ENCODE measurements at places on chromosomes 12 and 14.

DNA sequence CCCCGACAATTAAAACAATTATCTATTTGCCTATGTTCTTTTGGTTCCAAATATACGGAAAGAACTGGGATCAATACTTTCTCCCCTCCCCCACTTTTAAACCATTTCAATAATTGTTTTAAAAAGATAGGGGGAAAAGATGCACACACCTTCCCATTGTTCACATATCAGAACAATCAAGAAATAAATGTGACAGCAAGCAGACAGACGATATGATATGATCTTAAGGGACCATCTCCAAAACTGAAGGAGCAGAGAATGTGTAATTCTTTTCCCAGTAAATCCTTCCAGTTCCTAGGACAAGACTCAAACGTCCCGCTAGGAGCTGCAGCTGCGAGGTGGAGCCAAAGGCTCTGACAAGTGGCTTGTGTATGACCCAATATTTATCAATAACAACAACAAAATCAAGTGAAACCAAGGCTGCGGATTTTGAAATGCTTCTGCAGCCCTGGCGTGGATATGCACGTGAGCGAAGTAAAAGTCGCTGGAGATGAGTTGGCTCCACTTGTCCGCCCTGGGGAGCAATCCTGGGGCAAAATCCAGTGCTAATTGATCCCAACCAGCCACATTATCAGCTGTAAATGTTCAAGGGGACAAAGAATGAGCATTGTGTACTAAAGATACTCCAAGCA, 8.2 kb upstream of the FOXG1 start:
- DNase-seq: no peak

DNA sequence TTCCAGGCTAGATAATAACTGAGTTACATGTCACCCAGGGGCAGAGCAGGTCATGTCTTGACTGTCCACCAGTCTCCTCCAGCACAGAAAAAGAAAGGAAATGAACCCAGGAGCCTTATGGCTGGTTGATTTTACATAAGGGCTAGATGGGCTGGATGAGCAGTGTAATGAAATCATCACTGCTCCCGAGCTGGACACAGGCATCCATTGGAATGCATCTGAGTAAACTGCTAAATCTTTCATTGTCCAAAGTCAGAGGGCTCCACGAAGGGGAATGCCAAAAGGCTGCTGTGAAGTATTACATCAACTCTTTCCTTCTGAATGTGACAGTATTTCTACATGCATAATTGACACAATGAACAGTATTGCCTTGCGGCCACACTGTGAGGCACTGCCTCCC, 30.1 kb upstream of the TSPAN11 start:
- DNase-seq: peak; percentile 10

DNA sequence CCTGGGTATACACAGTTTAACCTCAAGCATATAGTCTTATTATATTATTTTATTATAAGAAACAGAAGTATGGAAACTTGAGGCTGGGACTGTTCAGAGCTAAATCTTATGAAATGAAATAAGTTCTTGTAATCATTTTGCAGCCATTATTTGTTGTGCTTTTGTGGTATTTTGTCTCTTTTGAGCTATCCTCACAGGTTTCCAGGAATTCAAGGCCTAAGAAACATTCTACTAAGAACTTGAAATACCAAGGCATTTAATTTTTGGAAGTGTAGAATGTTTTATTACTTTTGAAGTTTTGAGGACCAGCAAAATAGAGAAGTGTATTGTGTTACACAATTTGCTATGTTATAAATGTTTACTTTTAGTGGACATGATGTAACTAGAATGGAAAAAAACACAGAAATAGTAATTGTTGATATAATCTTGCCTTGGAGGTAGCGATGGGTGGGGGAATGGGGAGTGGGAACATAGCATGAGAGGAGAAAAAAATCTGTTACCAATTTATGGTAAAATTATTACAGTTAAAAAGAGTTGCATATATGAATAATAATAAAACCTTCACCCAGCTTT, 81.7 kb downstream of the CRADD start:
- DNase-seq: no peak

- peak; percentile 97 for DNase-seq
Observed at GRCh38 chr12:65602610-65603295, 221.5 kb upstream of the HMGA2 start.

GRCh38 chr12:122545855-122546254, 18.8 kb downstream of the KNTC1 start:
- no peak for DNase-seq

DNA sequence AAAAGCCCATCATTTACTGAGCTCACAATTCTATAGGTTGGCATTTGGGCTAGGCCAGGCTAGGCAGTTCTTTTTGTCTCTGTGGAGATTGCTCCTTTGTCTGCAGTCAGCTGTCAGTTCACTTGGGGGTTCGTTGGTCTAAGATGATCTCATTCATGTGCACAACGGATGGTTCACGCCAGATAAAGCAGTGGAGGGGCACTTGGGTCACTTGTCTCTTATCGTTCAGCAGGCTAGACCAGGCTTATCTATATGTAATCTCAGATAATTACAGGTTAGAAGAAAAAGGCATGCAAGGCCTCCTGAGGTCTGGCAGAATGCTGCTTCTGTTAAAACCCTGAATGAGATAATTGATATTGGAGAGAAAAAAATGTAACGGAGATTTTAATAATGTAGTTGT, 119.0 kb upstream of the ATP2B1 start:
- no peak for DNase-seq

- DNase-seq: no peak
Observed at GRCh38 chr12:128621304-128621703, 202.5 kb downstream of the SLC15A4 start.

DNA sequence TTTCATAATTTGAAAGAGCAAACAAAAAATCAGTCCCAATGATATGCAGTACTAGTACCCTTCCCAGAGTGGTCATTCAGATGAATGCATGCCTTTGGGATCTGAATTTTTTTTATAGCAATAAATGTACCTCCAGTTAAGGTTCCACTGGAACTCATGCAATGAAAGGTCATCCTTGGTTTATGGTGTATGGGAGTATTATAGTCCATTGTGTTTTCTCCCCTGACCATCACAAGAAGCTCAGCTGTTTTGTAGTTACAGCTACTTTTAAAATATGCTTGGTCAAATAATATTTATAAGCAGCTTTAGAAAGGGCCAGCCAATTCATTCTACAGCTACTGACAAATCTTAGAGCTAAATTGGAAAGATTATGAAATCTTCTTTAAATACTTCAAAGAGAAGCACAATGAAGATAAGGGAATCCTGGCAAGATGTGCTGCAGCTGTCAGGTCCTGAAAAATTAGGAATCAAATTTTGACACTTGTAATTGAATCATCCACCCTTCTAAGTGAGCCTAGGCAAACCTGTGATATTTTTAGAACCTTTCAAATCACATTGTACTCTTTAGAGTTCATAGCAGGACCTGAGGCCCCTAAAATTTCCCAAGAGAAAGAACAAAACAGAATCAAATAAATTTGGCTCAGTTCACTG, 46.5 kb downstream of the IFT81 start:
- no peak for DNase-seq

GRCh38 chr14:77039285-77040058, 11.0 kb upstream of the IRF2BPL start:
- no peak for DNase-seq

DNA sequence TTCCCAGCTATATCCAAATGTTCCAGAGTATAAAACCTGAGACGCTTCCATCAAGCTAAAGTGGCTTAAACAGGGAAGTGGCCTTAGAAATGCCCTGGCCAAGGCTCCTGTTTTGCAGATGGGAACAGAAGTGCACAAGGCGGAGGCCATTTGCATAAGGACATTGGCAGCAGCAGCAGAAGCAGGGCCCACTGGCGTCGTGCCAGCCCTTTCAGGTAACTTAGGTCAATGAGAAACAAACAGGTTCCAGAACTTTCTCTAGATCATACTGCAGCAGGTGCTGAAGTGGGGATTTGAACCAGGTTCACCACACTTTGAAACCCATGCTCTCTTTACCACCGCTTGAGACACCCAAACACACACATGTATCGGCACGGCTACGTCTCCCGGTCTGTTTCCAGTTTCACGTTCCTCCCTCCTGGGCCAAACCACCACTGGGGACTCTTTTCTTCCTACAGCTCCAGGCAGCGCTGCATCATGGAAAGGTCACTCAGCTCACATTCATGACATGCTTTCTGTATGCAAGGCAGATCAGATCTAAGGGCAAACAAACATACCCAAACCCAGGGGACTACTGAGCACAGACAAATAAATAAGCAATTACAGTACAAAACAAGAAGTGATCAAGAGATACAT, 46.0 kb upstream of the PLEKHG6 start:
- DNase-seq: no peak

DNA sequence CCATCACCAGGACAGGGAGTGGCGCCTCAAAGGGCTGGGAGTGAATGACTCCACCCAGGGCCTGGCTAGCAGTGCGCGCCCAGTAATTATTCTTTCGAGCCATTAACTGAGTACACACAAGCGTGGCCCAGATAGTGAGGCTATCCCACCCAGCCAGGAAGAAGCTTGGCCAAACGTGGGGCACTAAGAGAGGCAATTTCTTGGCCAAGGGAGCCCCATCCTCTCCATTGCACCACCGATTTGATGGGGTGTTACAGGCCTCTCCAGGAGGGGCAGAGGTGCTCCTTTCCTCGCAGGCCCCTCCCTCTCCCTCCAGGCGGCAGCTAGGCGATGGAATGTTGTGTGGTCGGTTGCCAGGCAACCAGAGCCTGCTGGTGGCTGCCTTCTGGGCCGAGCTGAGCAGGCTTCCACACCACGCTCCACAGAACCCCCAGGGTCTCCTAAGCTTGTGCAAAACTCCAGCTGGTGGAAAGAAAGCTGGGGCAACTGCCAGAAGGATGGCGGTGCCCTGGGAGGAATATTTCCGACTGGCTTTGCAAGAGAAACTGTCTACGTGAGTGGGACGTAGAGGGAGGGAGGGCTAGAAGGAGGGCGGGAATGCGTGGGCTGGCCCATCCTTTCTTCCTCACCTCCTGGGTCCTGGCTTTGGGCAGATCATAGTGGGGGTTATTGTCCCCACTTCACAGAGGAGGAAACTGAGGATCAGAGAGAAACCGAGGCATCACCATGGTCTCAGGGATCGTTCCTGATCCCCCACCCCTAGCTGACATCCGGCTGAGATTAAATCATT, at the start of gene CFAP73:
CFAP73 (plus strand) TSS at position 364 of the 790 bp plus-strand sequence; CDS start at position 498, 134 bp downstream.
- DNase-seq: peak; percentile 84

DNA sequence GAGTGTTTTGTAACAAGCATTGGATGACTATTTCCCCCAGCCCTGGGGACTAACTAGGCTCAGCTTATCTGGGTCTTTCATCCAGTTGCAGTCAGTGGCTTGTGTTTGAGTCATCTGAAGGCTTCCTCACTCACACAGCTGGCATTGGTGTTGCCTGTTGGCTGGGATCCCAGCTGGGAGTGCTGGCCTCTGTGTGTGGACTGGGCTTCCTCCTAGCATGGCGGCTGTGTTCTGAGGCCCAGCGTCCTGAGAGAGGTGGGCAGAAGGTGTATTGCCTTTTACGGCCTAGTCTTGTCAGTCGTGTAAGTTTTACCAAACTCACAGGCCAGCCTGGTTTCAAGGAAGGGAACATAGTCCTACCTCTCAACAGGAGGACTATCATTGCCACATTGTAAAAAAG, 28.3 kb upstream of the PPP2R5C start:
- peak; percentile 56 for DNase-seq

- DNase-seq: no peak
Observed at GRCh38 chr12:32261638-32262037, 137.7 kb upstream of the FGD4 start.

DNA sequence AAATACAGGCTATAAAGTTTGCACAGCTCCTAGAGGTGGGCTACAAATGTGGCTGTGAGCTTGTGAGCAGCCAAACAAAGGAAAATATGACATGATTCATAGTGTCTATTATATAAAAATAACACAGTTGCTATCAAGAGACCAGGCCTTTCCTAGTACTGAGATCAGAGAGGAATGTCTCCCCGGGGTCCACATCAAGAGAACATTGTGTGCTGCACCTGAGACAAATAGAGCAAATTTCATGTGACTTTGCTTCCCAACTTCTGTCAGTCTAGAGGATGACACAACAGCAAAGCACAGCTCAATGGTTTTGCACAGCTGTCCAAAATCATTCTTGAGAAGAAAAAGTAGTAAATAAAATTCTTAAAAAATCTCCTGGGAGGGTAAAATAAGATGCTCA, 297.5 kb upstream of the PRKD1 start:
- no peak for DNase-seq

DNA sequence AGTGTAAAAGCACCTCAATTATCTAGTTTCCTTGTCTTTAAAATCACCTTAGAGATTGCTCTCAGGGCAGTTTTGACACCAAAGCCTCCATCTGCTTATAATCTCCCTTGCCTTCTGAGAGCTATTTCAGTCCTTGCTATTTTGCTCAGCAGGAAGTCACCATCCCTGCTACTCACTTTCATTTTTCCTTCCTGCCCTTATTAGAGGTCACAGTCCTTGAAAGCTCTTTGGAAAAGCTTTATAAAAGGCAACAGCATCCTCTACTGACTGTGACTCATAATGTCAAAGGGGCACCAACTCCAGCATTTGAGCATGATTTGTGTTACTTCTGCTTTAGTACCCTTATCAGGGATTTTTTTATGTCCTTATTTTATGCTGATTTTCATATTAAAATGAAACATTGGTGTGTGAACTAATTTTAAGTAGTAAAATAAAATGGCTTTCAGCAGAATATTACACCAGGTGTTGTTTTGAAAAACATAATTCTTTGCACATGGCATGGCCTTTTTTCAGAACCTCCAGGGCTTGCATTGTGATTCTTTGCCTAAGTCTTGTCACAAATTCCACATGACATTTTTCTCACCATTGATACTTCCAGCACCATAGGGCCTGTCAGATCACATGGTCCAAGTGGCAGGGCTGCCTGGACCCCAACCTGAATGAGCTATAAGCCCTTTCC, 213.0 kb downstream of the ADAMTS20 start:
- peak; percentile 76 for DNase-seq

- no peak for DNase-seq
Observed at GRCh38 chr12:90407841-90408240, 547.1 kb downstream of the CCER1 start.

DNA sequence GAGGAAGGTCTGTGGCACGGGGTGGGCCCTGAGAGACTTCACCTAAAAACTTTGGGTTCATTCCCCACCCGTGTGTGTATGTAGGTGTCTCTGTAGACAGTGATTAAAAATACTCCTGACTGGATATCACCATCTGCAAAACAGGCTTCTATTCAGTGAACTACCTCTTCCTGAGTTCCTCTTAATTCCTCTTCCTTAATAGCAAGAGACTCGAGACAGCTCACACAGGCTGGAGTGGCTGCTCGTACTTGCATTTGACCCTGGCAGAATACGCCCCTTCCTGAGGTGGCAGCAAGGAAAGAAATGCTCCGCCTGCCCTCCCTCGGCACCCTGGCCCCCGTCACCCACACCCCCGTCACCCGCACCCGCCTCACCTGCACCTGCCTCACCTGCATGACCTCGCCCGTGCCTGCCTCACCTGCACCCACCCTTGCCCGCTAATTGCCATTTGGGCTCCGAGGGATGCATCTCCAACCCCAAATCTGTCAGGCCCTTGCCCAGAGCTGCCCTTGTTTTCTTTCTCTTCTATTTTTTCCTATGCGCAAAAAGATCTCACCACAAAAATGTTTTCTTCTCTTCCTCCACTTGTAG, 90.0 kb downstream of the FBXL14 start:
- no peak for DNase-seq

All from foreskin fibroblast (primary cell).